Right lung (tissue), 10 donors: ENCODE measurements at places on chromosomes 7 and 10.

- no peak for DNase-seq
Measured at GRCh38 chr7:29854257-29854938, 48.1 kb downstream of the WIPF3 start.

DNA sequence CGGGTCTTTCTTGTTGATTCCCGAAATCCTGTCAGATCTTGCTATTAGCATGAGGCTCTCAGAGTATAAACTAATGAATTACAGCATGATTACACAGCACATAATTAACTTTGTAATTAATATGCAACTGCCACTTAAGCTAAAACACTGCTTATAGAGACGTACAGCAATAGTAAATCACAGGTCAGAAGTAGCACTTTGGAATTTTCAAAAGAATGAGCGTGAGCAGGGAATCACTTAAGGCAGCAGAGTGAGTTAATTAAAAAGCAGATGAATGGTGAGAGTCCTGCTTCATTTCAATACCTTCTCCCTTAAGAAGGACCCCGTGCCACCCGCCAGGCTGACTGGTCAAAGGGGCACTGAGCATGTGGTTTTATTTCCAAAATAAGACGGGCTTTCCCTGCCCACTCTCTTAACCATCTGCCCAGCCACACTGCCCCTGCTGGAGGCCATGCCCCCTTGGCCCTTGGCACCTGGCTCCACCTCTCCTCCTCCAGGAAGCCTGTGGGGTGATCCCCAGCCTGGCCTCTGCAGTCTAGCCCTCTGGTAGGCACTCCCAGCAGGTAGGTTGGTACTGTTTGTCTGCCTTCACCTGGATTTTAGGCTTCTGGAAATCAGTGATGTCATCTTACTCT, 117.8 kb downstream of the ZMIZ1 start:
- no peak for DNase-seq

- DNase-seq = no peak
Measured at GRCh38 chr7:41478187-41478586, 224.7 kb downstream of the INHBA start.

DNA sequence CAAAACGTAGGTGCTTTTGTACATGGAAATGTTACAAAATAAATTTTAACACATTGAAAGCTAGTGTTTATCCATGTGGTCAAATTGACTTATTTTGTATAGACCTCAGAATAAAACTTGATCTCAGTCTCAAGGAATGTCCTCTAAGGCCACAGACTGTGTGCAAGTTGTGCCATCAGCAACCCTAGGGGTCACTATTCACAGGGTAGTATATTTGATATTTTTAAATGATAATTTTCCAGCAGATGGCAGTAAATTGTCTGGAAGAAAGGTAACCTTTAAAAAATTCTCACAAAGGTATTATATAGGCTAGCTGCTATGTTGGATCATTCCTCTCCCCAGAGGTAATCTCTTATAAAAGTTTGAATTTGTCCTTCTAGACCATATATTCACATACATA, 12.9 kb upstream of the SNX10 start:
- DNase-seq = no peak
